DMS79 treated with DMSO at 0.1 percent for 48 hours (cell line): ENCODE measurements at places on chromosomes 1 and 21.
A peak's percentile ranks its signal among the peaks of the same experiment; 100 is the strongest.

DNA sequence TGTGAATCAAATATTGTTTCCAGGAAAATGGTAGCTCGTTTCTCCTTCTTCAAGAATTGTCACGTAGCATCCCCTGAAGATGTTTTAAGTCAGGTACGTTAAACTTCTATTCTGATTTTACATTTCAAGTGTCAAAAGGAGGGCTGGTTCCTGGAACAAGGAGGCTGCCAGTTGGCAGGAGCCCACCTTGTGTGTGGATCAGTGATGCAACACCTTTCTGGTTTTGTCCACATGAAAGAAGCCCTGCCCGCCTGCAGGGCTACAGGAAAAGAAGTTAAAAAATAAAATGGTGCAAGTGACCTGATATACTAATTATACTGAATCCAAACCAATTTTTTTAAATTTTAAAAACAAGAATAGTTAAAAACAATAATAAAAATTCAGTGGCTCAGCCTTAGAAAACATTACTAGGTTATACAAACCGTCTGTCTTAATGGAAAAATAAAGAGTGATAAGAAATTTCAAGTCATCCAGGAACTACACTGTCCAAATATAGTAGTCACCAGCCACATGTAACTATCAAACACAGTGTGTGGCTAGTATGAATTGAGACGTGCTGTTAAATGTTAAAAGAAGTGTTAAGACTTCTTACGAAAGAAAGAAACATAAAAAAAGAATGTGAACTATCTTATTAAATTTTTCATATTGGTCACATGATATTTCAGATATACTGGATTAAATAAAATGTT lies 123.1 kb downstream of the APP start:
- DNase-seq, result peak; percentile 46

DNA sequence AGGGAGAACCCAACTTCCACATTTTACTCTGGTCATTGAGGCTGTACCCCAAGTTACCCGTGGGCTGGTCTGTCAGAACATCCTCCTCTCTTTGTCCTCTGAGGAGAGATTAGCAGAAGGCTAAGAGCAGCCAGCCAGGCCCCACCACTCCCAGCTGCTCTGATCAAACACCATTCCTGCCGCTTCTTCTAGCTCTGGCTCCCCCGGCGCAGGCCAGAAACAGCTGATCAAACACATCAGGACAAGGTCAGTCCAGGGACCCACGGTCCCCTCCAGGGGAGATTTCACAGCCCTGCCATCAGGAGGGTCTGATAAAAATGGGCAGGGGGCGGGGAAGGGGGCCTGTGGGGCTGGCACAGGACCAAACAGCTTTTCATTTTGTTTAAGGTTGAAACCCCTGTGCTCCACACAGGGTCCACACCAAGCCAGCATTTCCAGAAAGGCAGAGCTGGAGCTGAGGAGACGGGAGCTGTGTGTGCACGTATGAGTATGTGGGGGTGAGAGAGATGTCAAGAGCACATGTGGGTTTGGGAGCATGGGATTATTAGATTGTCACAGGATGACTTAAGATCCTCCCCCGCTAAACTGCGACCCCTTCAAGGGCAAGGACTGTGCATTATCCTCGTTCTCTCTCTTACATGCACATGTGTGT lies 29.9 kb upstream of the EPHA8 start:
- no peak for DNase-seq

DNA sequence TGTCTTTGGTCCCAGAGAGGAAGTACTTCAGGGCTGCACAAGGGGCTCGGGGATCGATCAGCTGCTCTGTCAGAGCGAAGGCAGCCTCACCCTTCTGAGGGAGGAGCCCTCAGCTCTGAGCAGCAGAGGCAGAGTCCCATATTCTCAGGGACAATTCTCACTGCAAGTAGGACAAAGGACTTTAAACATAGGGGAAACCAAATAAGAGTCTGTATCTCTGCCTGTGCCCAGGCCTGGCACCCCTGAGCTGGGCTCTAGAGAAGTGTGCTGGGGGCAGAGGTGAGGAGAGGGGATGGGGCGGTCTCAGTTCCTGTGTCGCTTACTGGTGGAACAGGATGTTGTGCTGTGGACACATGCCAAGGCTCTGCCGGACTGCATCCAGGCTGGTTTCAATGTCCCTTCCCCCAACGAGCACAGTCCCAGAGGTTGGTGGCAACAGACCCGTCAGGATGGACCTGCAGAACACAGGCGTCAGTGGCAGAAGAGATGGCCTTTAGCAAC lies 76.6 kb downstream of the ABCA4 start:
- no peak for DNase-seq

DNA sequence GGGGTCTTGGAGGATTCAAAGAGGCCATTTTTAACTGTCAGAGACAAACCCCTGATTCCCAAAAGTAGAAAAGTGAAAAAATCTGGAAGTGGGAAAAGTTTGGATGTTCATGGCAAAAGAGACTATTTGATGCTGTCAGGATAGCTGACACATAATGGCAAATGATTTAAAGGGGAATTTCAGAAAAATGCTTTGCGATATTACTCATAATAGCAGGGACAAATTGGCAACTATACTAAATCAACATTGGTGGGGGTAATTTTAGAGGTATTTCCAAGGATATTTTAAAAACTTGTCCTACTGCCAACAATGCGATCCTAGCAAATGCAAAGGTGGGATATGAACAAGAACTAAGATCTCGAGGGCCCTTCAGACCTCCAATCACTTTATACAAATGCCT lies 5.3 kb upstream of the GSTM4 start:
- DNase-seq, result no peak

- no peak for DNase-seq
Measured at GRCh38 chr21:23638131-23638695, 1969.1 kb downstream of the MRPL39 start.

DNA sequence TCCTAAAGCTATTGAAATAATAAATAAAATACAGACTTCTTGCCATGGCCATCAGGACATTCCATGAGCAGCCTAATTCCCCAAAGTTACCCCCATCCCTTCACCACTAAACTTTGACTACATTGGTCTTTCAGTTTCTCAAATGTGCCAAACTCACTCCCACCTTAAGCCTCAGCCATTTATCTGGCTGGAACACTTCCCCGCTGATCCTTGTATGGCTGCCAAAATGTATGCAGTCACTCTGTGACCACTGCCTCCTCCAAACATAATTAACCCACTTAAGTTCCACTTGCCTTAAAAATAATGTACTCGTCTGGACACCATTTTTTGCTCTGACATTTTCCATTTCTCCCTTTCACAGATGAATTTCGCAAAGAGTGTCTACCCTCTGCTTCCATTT lies 407.4 kb downstream of the NTNG1 start:
- peak; percentile 94 for DNase-seq

GRCh38 chr1:60390593-60391282 lies 317.2 kb upstream of the C1orf87 start:
- DNase-seq, result no peak

- no peak for DNase-seq
Measured at GRCh38 chr1:239647045-239647444, 260.7 kb downstream of the CHRM3 start.

GRCh38 chr1:218488986-218489385 lies 143.8 kb downstream of the TGFB2 start:
- no peak for DNase-seq

DNA sequence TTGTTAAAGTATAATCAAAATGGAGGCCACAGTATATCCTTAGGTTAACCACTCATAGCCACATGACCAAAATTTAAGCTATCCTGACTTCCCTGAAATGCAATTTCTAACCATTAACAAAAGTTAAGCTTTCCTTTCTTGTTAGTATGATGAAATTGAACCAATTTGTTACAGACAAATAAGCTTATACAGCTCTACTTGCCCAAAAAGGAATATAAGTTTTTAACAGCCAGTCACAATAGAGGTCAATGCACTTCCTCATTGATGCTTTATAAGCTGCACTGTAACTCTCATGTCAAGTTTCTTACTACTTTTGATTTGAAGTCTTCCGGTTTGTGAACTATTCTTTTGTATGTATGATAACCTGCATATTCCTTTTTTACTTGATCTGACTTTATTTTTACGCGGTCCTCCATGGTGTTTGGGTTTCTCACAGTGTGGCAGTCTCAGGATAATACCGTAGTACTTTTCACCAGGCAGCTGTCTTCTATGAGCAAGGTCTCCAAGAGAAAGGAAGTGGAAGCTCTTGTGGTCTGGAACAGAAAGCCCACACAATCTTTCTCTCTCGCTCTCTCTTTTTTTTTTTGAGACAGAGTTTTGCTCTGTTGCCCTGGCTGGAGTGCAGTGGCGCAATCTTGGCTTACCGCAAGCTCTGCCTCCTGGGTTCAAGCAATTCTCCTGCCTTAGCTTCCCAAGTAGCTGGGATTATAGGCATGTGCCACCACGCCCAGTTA lies 331.6 kb downstream of the SRGAP2C start:
- DNase-seq, result no peak

GRCh38 chr1:109886827-109887226 lies 23.8 kb upstream of the CSF1 start:
- DNase-seq, result no peak

DNA sequence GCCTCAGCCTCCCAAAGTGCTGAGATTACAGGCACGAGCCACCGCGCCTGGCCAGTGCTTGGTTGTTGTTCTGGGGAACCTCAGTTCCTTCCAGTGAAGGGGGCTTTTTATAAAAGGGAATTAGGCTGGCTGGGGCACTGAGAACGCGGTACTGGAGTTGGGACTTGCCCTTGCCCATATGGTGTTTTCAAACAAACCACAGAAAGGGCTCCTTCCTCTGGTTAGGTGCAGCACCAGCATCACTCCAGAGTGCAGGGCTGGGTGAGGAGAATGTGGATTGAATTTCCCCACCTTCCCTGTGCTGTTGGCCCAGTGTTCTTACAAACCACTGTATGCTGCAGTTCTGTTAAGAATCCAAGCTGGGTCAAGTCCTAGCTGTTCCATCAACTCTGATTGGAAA lies 5.3 kb downstream of the MAN1C1 start:
- no peak for DNase-seq

- no peak for DNase-seq
Measured at GRCh38 chr1:73627723-73628122, 570.3 kb downstream of the LRRIQ3 start.

DNA sequence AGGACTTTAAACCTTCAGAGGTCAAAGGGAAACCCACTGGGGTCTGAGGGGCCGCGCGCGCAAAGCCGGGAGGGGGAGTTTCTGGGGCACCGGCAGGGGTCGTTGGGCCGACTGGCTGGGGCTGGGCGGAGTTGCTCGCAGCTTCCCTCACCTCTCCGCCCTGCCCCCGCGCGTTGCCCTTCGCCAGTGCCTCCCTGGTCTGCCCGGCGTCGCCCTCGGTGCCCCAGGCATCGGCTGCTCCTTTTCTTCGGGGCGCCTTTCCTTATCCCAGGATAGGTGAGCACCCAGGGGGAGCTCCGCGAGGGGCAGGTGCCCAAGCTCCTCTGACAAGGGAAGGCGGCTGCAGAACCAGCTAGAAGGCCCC lies 390 bp upstream of the NGF start:
- DNase-seq, result no peak

DNA sequence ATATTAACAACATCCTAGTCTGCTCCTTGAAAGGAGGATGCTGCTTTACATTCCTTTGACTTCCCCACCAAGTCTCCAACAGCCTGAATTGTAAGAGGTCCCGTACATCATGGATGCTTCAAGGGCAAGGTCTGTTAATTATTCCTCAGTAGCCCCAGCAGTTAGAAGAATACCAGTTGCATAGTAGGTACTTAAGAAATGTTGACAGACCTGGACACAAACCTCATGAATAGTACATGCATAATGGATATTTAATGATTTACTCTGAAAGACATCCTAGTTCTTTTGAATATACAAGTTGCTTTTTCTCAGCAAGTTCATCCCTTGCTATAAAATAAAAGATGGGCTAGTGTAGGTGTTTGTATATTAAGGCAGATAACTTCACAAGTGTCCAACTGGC lies 112.1 kb upstream of the DPYD start:
- no peak for DNase-seq

DNA sequence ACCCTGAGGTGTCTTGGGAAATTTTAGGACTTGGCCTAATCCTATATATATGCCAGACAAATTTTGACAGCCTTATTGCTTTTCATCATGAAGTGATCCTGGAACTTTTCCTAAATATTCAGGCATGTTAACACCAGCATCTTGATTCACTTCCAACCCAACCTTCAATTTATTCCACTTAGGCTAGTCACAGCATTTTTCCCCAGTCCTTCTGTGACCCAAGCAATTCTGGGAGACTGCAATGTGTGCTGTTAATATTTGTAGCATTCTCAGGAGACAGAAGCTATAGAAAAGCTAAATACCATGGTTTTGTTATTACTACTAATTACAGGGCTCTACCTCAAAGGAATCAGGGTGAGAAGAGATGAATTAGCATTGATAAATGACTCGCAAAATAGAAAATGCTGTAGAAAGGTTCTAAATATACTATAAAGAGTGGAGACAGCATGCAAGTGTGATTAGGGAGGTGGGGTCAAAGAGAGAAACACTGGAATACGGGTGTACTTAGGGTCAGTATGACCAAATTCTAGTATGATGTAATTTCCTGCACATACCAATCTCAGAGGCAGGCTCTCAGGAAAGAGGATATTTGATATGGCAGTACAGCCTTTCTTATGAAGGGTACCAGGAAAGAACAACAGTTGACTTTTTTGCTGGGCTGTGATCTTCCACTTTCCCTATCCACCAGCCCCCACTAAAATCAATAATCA lies 29.1 kb downstream of the PRRX1 start:
- no peak for DNase-seq

- DNase-seq, result no peak
Measured at GRCh38 chr1:204875255-204875654, 4.6 kb downstream of the NFASC start.

- DNase-seq, result no peak
Measured at GRCh38 chr1:202850593-202851362, 38.2 kb downstream of the RABIF start.

DNA sequence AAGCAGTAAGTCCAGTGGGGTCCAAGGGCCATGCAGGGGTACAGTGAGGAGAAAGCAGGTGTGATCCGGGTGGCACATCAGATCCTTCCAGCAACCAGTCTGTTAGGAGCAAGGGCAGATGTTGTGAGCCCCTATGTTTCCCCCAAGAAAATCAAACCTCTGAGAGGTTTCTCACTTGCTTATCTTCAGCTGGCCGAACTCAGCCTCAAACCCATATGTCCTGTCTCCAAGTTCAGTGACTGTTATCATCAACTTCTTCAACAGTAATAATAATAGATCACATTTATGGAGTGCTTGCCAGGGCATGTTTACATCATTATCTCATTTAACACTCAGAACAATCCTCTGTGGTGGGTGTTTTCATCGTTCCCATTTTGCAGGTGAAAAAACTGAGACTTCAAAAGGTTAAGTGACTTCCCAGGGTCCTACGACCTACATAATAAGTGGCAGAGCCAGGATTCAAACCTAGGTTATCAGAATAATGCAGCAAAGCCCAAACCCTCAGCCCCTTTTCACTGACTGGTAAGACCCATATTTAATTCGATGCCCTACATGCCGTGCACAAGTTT lies 3.3 kb downstream of the CAPN2 start:
- no peak for DNase-seq

DNA sequence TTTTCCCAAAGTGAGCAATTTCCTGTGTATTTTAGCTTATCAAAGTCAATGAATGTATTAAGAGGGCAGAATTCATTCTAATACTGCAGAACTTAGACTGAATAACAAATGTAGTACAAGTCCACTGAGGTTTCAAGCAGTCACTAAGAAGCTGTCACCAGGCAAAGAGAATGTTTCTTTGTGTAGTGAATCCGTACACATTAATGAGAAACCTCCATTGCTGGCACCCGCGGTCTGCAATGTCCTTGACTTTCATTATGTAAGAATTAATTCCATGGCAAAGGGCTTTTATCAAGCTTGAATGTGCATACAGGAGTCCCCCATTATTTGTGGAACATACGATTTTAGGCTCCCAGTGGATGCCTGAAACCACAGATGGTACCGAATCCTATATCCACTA lies 719.5 kb upstream of the TMPRSS15 start:
- DNase-seq, result no peak
